Cardiac muscle cell (in vitro differentiated cells and primary cell): ENCODE measurements at places on chromosomes 7 and 10. TPM values are rescaled to one million over a fixed set of nuclear protein-coding genes. Genes with fewer than 3 reads are reported as not detected.

Gene TBXAS1
- total RNA-seq: 0.83 and 4.1 TPM in 2 replicates

DNA sequence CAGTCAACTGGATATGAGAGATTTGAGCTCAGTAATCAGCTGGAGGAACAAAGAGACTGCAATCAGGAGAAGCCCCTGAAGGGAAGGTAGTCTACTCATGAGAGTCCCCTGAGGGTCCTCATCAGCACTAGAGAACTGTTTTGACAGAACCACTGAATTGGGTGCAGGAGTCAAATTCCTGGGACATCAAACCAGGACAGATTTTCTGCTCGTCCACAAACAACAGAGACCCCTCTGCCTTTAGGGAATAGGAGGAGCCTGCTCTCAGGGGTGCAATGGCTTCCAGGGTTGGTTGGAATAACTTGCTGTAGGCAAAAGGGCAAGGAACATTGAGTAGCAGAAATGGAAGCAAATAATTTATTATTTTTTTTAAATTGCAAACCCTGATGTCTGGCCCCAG is 21.9 kb upstream of the NEUROD6 start:
- DNase-seq: no peak
- H3K27ac ChIP-seq: no peak overlapping the region
- H3K27me3 ChIP-seq: no peaks in the 10 kb centered on the region
- H3K4me1 ChIP-seq: no peaks in the 10 kb centered on the region
- no peak overlapping the region for H3K4me3 ChIP-seq

DNA sequence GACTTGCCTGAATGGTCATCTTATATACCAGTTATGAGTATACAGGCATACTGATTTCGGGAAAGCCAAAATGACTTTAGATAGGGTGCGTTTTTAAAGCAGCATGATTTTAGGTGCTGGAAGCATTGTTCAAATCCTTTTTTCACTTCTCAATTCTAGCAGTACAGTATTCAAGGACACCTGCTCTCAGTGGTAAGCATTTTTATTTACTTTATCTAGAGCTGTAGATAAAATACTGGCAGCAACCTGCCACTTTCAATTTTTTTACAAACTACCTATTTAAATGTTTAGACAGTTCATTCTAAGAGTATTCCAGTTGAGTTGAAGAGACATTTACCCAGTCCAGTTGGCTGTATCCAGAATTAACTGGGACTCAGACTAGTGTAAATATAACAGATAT is 33.6 kb downstream of the TMEM106B start:
- H3K36me3 ChIP-seq: no peaks in the 10 kb centered on the region
- no peaks in the 10 kb centered on the region for H3K4me1 ChIP-seq

DNA sequence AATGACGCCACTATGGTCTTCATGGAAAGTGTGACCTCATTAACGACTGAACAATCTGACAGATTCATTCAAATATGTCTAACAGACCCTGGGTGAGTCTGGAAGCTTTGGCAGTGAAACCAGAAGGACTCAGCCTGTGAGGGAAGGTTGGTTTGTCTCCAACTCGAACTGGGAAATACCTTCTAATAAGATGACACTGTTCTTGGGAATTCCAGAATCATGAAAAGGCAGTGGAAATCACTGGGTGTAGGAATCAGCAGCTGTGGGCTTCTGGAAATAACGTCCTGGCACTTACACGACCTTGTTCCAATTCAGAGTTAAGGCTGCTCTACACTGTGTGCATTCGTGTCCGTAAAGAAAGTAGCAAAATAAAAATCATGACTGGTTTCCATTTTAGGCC is 75.1 kb downstream of the DGKI start:
- H3K4me1 ChIP-seq: peaks cover 13% of the 10 kb centered on the region
- H3K4me3 ChIP-seq: no peak overlapping the region
- H3K27me3 ChIP-seq: no peaks in the 10 kb centered on the region
- no peak overlapping the region for H3K27ac ChIP-seq
- H3K36me3 ChIP-seq: no peaks in the 10 kb centered on the region

- no peak overlapping the region for H3K27ac ChIP-seq
- H3K4me1 ChIP-seq: peaks cover 5% of the 10 kb centered on the region
- peaks cover 59% of the 10 kb centered on the region for H3K27me3 ChIP-seq
These were observed 5.8 kb upstream of the LRRC4 start for GRCh38 chr7:128037081-128037480.

DNA sequence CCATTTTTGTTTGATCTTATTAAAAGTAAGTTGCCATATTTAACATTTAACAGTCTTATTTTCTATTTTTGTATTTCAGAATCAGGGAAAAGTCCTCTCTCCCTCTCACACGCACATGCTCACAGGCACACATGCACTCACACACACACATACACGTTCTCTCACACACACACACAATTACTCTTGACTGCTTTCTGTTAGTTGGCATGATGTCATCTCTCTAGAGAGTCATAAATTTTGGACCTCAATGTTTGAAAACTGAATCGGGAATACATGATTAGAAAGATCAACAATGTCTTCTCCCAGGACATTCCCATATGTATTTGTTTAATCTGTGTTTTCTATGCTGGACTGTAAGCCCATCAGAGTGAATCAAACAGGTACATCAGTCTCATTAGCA is 165.7 kb upstream of the AHR start:
- H3K27me3 ChIP-seq: no peaks in the 10 kb centered on the region
- no peaks in the 10 kb centered on the region for H3K4me1 ChIP-seq
- no peak overlapping the region for H3K4me3 ChIP-seq
- DNase-seq: no peak
- no peak overlapping the region for H3K27ac ChIP-seq

GRCh38 chr7:158447506-158448171 is 140.0 kb downstream of the PTPRN2 start:
- H3K4me1 ChIP-seq: no peaks in the 10 kb centered on the region
- H3K4me3 ChIP-seq: no peak overlapping the region
- peaks cover 3% of the 10 kb centered on the region for H3K27me3 ChIP-seq
- H3K36me3 ChIP-seq: no peaks in the 10 kb centered on the region
- no peak for DNase-seq
- H3K27ac ChIP-seq: no peak overlapping the region

GRCh38 chr7:120981888-120982615 is 6.5 kb upstream of the CPED1 start:
- H3K36me3 ChIP-seq: no peaks in the 10 kb centered on the region
- peak; percentile 67 for DNase-seq
- H3K4me1 ChIP-seq: no peaks in the 10 kb centered on the region
- H3K27me3 ChIP-seq: no peaks in the 10 kb centered on the region
- no peak overlapping the region for H3K4me3 ChIP-seq

Gene UPF2
- 7.4 and 12.8 TPM in 2 replicates for total RNA-seq

DNA sequence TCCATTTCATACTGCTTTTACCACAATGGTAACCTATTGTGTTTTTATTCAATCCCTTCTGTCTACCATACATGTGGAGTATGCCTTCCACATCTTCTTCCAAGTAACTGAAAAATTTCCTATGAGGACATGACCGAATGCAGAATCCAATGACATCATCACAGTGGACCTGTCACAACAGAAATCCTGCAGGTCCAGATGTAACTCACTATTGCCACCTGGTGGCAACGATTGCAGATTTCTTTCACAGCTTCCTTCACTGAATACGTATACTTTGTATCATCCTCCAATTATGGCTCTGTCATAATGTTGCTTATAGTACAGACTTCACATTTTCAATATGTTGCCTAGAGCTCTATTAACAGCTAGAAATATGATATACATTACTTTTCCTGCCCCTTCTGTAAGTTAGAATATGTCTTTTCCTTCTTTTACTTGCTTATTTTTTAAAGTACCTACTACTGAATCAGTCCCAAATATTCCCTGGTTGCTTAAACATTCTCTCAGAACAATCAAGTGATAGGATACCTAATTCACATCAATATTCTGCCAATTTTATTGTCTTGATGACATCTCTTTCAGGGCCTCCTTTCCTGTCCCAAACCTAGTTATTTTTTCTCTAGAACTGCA is 45.4 kb downstream of the SLC13A1 start:
- H3K27me3 ChIP-seq: no peaks in the 10 kb centered on the region
- no peaks in the 10 kb centered on the region for H3K4me1 ChIP-seq
- no peaks in the 10 kb centered on the region for H3K36me3 ChIP-seq
- H3K27ac ChIP-seq: no peak overlapping the region

GRCh38 chr7:33393770-33394169 is 264.4 kb downstream of the BBS9 start:
- H3K27me3 ChIP-seq: no peaks in the 10 kb centered on the region
- no peak overlapping the region for H3K4me3 ChIP-seq
- no peak for DNase-seq
- no peaks in the 10 kb centered on the region for H3K4me1 ChIP-seq
- H3K36me3 ChIP-seq: no peaks in the 10 kb centered on the region

GRCh38 chr10:29039091-29039490 is 249.8 kb upstream of the LYZL1 start:
- H3K4me1 ChIP-seq: no peaks in the 10 kb centered on the region
- H3K27ac ChIP-seq: no peak overlapping the region
- no peaks in the 10 kb centered on the region for H3K36me3 ChIP-seq

DNA sequence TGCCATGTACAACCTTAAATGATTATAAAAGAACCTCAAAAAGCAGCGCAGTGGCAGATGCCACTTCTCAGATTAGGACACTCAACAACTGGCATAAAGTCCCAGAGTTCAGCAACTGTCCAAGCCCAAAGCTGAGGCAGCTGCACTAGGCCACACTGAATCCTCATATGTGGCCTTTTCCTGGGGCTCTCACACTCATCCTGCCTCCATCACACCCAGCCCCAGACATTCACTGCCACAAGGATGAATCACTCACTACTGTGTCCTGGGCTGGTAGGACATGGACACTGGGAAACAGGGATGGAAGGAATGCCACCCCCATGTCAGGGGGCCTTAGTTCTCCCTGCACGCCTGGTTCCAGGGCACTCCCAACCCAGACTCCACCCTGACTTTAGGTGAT is 547.7 kb downstream of the TNS3 start:
- H3K36me3 ChIP-seq: no peaks in the 10 kb centered on the region
- no peak for DNase-seq
- H3K4me3 ChIP-seq: no peak overlapping the region
- H3K27me3 ChIP-seq: no peaks in the 10 kb centered on the region
- no peak overlapping the region for H3K27ac ChIP-seq

DNA sequence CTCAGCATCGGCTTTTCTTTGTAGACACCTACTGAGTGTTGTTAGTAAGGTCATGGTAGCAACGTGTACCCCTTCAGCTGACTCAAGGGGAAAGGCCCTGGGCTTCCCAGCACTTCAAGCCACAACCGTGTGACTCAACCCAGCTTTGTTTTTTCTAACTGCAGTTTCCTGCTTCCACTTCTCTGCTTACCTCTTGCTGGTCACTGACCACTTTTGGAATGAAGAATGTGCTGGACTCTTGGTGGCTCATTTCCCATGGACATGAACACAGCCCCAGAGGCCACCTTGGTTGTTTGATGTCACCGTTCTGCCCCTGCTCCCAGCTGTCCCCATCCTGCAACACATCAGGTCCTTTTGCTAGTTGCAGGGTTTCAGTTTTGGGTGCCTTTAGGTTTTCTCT is 69.5 kb upstream of the ZNF438 start:
- DNase-seq: peak; percentile 66
- H3K27me3 ChIP-seq: no peaks in the 10 kb centered on the region
- H3K27ac ChIP-seq: no peak overlapping the region
- no peaks in the 10 kb centered on the region for H3K4me1 ChIP-seq
